ENCODE measurements at places on chromosomes 1 and 21. TPM values are rescaled to one million over a fixed set of nuclear protein-coding genes. Genes with fewer than 3 reads are reported as not detected.
A peak's percentile ranks its signal among the peaks of the same experiment; 100 is the strongest.

GRCh38 chr1:61284248-61284854 is 202.0 kb downstream of the NFIA start:
- DNase-seq, result no peak

GRCh38 chr1:23964790-23965740 is 5.4 kb downstream of the PNRC2 start:
- no peak for DNase-seq

- DNase-seq, result peak; percentile 84
Observed at GRCh38 chr1:184152434-184152898, 100.9 kb downstream of the TSEN15 start.

DNA sequence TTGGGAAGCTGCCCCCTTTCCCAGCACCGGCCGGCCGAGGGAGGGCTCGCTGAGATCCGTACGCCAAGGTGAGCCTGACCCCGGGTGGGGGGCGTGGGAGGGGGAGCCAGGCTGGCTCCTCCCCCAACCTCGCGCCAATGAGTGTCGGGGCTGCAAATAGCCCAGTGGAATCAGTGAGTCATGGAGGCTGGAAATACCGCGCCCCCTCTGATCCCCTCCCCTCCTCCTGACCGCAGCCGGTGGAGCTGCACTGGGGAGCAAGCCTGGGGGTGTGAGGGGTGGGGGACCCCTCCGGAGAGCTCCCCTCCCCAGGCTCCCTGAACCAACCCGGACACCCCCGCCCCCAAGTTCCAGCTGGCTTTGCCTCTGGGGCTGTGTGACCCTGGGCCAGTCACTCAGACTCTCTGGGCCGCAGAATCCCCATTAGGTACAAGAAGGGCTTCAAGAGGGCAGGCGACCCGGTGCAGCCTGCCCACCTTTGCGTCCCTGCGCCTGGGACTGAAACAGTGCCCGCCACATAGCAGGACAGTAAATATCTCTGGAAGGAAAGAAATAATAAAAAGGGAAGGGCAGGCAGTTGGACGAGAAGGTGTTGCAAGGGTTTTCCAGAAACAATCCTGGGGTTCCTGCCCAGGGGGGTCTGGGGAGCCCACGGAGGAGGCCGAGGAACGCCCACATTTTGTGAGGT is 4.5 kb downstream of the HSPB7 start:
- DNase-seq, result peak; percentile 82

GRCh38 chr21:44334329-44335030 is 4.7 kb downstream of the CFAP410 start:
- no peak for DNase-seq

DNA sequence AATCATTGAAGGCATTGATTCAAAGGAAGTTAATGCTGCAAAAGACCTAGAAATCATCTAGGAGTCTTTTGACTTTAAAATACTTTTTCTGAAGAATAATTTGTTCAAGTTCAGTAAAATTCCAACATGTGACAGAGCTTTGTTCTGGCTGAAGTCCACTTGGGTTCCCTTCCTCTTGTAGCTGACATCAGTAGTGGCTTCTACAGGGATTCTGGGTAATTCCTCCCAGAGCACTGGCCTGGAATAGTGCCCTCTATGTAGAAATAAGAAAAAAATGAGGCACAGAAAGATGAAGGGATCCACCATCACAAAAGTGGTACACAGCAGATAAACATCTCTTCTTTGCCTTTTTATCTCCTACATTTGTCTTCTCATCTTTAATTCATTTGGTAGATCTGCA is 548.1 kb downstream of the LTN1 start:
- peak; percentile 72 for DNase-seq

- DNase-seq, result no peak
Observed at GRCh38 chr1:229238674-229239415, 32.1 kb upstream of the RAB4A start.

DNA sequence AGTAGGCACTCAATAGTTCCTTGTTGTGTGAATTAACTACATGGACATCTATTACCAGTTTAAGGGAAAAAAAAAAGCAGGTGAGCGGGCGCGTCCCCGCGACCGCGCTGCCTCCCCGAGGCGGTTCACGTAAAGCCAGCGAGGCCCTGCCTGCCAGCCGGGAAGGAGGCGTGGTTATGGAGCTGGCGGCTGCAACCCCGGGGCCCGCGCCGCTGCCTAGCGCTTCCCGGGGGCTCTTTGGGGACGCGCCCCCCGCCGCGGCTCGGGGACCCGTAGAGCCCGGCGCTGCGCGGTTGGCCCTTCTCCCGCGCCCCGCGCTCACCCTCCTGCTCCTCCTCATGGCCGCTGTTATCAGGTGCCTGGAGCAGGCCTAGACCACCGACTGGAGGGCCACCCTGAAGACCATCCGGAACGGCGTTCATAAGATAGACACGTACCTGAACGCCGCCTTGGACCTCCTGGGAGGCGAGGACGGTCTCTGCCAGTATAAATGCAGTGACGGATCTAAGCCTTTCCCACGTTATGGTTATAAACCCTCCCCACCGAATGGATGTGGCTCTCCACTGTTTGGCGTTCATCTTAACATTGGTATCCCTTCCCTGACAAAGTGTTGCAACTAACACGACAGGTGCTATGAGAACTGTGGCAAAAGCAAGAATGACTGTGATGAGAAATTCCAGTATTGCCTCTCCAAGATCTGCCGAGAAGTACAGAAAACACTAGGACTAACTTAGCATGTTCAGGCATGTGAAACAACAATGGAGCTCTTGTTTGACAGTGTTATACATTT is 2.6 kb upstream of the CC2D1B start:
- peak; percentile 59 for DNase-seq

DNA sequence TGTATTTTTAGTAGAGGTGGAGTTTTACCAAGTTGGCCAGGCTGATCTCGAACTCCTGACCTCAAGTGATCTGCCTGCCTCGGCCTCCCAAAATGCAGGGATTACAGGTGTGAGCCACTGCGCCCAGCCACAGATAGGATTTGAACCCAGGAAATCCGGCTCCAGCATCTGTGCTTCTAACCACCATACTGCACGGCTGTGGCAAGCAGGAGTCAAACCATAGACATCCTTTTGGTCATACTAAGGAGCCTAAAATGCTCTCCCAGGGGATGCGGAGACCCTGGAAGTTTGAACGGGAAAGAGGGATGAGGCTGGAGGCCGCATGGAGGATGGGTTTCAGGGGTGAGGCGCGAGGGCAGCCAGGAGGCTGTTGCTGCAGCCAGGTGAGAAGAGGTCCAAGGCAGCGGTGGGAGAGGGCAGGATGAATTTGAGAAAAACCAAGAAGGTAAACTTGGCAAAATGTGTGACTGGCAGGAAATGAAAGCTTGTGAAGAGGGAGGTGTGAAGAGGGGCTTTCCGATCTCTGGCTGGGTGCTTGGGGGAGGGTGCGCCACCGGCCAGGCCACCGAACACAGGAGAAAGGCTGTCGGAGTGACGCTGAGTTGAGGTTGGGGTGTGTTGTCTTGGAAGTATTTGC is 24.0 kb upstream of the CDK18 start:
- DNase-seq, result no peak

DNA sequence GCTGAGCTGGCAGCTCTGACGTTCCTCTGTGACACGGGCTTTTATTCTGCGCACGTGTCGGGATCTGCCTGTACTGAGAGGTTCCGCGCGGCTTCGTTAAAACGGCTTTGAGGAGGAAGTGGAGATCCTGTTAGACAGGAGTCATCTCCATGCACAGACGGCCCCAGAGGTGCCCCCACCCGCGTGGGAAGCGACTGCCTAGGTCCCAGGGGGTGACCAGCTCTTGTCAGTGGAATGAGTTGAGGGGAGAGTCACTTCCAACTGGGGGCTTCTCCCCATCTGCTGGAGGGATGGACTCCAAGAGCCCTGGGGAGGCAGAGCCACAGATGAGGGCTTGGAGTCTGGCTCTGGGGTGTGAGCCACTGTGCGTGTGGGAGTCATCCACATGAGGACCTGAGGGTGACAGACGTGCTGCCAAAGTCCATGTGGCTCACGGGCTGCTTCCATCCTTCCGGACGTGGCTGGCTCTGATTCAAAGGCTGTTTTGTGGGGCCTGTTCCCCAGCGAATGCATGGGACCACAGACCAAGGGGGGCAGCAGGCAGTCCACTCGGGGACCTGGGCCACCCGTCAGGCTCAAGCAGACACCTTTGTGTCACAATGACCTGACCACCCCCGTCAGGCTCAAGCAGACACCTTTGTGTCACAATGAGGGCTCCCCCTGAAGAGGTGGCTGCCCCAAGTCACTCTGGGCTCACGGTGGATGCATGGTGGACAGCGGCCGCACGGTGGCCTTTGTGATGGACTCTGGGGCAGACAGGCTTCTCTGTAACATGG is 26.8 kb downstream of the PTTG1IP start:
- DNase-seq, result peak; percentile 68

DNA sequence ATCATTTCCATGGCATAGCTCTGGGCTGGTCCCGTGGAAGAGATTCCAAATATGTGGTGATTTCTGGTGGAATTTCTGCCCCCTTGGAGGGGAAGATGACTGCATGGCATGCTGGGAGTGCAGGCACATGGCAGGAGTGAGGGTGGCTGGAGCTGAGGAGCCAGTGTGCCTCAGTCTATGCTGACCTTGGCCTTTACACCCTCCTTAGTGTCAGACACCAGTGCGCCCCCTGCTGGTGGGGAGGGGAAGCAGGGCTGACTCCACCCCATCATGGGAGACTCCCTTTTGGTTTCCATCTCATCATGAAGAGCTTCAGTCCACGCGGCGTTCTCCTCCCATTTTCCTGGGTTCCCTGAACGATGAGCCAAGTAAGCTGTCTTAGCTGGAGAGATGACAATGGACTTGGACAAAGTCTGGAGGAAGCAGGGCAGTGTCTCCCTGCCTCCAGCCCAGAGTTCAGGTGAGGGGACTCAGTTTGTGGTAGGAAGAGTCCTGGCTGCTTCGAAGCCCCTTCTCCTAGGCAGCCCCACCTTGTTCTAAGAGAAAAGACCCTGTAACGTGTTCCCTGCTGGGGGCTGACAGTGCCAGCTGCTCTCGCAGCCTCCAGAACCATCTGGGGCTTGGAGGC is 10.3 kb downstream of the ALX3 start:
- no peak for DNase-seq

GRCh38 chr21:25934130-25934529 is 199.4 kb downstream of the GABPA start:
- no peak for DNase-seq

GRCh38 chr1:151325231-151325630 is 2.0 kb downstream of the PI4KB start:
- DNase-seq, result no peak

GRCh38 chr1:77412820-77413530 is 131.2 kb downstream of the AK5 start:
- no peak for DNase-seq

DNA sequence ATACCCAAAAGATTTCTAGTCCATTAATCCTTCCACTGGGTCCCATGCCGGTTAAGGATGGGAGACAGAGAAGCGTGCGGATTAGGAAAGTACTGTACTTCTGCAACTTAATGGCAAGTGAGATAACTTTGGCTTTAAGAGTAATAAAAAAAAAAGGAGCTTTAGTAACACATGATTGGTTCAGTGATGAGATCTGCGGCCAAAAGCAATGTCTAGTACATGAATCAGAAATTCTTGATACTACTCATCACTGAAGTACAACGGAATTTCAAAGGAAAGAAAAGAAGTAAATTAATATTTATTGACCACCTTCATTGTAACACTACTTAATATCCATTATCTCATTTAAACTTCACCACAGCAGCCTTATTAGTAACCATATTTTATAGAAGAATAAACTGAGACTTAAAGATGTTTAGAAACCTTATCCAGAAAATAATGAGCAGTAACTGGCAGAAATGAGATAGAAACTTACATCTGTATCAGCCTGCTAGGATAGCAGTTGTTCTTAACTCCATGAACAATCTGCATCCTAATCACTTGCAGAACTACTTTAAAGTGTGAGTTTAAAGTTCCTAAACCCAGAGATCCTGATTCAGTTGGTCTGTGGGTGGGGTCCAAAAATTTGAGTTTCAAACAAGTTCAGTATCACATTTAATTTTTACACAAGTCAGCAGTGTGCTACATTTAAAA is 14.1 kb upstream of the NUF2 start:
- DNase-seq, result no peak

GRCh38 chr1:177020851-177021589 is 143.5 kb downstream of the ASTN1 start:
- peak; percentile 81 for DNase-seq

DNA sequence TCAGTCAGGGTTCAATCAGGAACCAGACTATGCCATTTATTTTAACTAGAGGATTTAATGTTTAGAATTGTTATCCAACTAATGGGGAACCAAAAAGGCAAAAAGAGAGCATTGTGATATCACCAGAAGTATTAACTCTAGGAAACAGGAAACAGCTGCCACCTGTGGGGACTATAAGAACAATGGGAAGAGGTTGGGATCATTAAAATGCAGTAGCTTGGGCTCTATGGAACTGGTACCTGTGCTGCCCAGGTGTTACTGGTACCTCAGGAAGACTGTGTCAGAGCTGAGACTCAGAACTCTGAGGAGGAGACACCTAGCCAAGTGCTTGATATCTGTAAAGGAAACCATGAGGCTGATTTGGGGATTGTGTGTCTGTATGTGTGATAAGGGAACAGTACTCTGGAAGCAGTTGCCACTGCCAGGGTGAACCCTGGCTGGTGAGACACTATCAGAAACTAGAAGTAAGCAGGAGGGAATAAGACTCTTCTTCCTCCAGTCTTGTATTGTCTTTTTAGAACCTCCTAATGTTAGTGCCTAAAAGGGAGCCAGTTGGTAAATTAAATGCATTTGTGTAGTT is 49.4 kb downstream of the MAN1A2 start:
- DNase-seq, result no peak

GRCh38 chr1:172325531-172325930 is 95.0 kb upstream of the C1orf105 start:
- DNase-seq, result peak; percentile 85

DNA sequence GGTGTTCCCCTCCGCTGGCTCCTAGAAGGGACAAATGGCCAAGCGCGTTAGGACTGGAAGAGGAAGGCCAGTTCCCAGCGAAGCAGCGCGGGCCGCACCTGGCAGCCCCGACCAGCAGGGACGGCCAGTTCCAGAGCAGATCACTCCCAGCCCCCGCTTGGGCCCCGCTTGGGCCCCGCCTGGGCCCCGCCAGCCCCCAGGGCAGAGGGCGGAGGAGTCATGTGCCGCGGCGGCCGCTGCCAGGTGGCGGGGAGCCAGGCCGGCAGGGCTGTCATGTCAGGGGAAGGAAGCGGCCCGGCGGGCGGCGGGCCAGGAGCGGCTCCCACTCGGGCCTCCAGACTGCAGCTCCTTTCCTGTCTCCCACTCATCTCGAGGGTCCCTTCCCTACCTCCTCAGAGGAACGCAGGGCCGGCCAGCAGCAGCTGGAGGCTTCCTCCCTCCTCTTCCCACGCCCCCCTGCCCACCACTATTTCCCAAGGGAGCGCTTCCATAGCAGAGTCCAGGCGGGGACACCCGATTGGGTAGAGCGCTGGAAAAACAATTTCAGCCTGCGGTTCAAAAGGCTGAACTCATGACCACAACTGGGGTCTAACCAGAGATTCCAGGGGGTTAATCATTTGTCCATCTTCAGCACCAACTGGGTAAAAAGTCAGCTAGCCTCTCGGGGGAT is 16.5 kb downstream of the ZNF697 start:
- DNase-seq, result peak; percentile 83

- no peak for DNase-seq
Observed at GRCh38 chr1:230070321-230071208, 3.5 kb downstream of the GALNT2 start.

- peak; percentile 25 for DNase-seq
Observed at GRCh38 chr1:57474137-57474750, 50.4 kb upstream of the DAB1 start.

GRCh38 chr21:44927259-44927586 is 6.5 kb upstream of the ITGB2 start:
- no peak for DNase-seq

Gene LHX8
- 0.21 TPM for polyA plus RNA-seq

Gene PARP1
- polyA plus RNA-seq, result 104 TPM

Gene SH2D2A
- polyA plus RNA-seq, result 0.24 TPM

Data from muscle of back (tissue), 13 donors.